ENCODE measurements at places on chromosomes 11 and 22.

DNA sequence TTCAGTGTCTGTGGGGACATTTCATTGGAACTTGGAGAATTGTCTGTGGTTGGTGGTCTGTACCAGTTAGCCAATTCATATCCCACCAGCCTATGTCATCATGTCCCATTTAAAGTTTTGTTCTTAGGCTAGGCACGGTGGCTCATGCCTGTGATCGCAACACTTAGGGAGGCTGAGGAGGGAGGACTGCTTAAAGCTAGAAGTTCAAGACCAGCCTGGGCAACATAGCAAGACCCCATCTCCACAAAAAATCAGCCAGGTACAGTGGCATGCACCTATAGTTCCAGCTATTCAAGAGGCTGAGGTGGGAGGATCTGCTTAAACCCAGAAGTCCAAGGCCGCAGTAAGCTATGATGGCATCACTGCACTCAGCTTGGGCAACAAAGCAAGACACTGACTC lies 55.6 kb upstream of the CCND1 start:
- DNase-seq: no peak

- no peak for DNase-seq
Observed at GRCh38 chr11:9580894-9581293, 7.4 kb downstream of the WEE1 start.

GRCh38 chr11:73395297-73396208 lies 19.4 kb downstream of the RELT start:
- DNase-seq: no peak

DNA sequence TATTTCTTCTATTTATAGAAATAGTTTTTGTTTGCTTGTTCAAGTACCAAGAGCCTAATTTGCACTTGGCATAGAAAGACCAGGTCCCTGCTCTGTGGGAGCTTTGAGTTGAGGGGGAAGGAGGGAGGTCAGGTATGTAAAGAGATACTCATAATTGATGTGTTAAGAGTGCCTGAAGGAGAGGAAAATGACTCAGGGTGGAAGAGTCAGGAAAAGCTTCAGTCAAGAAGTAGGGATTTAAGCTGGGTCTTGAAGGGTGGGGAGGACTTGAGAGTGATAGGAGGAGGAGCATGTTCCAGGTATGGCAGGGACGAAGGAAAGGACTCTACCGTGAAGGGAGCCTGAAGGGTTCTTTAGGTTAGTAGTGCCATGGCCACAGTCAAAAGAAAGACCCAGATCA lies 9.0 kb downstream of the RBX1 start:
- no peak for DNase-seq

GRCh38 chr11:85912414-85912813 lies 57.2 kb downstream of the CCDC83 start:
- no peak for DNase-seq

DNA sequence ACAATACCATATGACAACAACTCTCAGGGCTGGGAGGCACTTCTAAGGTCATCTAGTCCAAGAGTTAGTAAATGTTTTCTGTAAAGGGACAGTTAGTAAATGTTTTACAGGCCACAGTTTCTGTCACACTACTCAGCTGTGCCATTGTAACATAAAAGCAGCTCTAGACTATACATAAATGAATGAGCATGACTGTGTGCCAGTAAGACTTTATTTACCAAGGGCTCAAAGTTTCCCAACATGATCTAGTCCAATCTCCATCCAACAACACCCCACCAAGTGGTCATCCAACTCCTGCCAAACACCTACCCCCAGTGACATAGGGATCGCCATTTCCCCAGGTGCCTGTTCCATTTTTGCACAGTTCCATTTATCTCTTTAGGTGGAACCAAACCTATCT lies 12.1 kb downstream of the SERGEF start:
- no peak for DNase-seq

DNA sequence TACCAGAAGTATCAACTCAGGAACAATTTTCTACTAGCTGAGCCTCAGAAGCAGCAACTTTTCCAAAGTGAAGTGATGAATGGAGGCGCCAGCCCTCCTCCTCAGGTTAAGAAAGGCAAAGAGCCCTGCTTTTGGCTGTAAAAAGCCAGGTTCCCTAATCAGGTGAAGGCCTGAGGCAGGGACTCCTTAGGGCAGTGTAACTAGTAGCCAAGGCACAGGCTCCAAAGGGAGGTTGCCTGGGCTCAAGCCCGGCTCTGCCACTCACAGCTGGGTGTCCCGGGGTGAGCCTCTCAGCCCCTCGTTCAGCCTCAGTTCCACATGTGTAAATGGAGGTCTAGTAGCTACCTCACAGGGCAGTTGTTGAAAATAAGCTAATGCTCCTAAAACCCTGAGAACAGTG lies 19.5 kb downstream of the TSKU start:
- DNase-seq: no peak

DNA sequence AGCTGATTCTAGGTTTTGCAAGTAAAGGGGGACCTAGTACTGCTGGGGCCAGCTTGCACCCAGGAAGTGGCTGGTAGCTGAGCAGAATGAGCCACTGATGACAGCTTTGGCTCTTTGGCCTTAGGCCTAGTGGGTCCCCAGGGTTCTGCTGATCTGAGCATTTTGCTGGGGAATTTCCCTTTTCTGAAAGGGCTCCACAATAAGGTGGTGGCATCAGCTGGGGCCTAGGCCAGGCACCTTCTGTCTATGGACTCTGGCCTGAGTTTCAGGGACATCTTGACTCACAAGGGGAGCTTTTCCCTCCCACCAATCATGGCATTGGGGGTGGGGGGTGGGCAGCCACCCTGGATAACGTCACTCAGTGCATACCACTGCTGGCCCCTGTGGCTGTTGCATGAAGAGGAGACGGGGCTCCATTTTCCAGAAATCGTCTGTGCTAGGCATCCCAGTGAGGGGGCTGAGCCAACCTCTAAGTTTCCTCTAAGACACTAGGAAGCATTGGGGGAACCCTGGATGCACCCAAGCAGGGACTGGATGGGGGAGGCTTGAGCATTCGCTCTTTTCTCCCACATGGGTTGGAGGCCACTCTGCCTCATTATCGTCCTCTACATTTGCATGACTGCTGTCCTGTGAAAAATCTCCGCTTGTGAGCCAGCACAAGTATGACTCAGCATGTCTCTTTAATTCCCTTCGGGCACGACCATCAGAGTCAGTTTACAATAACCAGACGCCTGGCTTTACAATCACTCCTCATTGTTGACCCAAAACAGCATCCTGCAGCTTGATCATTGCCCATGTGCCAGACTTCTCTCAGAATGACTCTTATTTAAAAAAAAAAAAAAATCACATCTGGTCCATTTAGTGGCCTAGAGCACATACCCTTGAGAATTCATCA lies 145.0 kb upstream of the THY1 start:
- DNase-seq: no peak

GRCh38 chr11:86671531-86672006 lies 847 bp downstream of the ME3 start:
- no peak for DNase-seq

- no peak for DNase-seq
Observed at GRCh38 chr11:128916681-128917080, 25.5 kb downstream of the KCNJ5 start.
